ENCODE measurements at places on chromosomes 3 and 15.
A peak's percentile ranks its signal among the peaks of the same experiment; 100 is the strongest.

DNA sequence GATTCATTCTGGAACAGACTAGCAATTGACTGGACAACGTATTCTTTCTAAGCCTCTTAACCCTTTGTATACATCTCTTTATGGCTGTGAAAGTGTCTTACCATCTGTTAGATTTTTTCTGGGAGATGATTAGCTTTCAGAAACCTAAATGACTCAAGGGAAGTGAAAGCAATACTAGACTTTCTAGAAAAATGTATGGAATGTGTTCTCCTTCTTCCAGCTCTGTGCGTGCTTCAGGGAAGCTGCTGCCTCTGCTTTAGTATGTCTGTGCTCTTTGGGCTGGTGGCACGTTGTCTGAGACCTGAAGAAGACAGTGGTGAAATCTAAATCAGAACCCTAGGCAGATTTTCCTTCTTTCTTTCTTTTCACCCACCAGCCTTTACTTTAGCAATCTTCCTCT lies 89.5 kb downstream of the ITPR1 start:
- DNase-seq, result no peak

DNA sequence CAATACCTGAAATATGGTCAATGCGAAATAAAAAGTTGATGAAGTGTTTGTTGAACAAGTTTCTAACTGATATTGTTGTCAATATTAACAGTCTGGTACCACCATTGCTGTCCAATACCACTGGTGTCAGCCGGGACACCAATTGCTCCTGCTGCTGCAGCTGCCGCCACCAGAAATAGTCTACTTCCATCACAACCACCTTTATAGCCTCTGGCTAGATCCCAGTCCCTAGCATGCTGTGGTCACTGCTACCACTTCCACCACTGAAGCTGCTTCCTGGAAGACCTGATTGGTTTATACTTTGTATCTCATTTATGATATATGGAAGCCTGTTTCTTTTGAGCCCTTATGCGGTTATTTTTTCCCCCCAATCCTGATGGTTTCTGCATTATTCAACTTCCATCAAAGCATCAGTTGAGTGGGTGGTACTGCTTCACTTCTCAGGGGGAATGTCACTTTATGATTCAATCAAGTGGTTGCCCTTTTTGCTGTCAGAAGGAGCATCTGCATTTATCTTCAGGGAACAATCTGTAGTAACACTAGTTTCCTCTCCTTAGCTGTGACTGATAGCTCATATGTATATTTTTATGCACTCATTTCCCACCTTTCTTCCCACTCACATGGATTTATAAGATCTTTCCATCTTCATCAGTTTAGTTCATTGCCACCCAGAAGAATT lies 11.7 kb downstream of the LNP1 start:
- DNase-seq, result no peak

DNA sequence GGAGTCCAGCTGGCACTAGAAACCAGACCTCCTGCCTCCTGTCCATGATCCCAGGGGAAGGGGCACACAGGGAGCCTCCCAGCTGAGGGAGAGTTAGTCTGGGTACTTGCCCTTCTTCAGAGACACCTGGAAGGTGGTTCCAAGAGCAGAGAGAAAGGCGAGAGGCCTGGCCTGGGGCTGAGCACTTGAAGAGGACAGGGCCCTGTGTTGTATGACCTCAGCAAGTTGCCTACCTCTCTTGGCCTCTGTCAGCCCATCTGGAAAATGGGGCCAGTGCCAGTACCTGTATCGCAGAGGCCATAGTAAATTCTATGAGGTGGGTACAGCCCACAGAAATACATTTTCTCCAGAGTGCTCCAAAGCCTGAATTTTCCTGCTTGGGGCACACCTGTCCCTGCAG lies 19.5 kb downstream of the PTH1R start:
- DNase-seq, result peak; percentile 51

- DNase-seq, result no peak
Observed at GRCh38 chr3:62011666-62012065, 361.7 kb downstream of the FEZF2 start.

DNA sequence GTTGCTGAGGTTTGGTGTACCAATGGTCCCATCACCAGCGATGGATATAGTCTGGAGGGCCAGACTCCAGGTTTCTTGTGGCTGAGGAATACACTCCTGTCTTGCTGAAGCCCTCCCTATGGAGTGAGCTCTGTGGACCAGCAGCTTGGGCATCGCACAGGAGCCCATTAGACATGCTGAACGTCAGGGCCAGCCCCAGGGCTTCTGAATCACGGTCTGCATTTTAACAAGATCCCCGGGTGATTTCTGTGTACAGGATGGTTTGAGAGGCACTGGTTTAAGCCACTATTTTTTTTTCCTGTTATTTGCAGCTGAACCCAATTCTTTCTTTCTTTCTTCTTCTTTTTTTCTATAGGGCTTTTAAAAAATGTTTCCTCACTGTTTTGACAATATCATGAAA lies 69.5 kb upstream of the XCR1 start:
- DNase-seq, result no peak

Data from spleen (tissue), 13 donors.